GM23248 (cell line): ENCODE measurements at places on chromosomes 3 and 15. TPM values are rescaled to one million over a fixed set of nuclear protein-coding genes. Genes with fewer than 3 reads are reported as not detected.

- no peak for DNase-seq
- no peaks in the 10 kb centered on the region for H3K36me3 ChIP-seq
- H3K27ac ChIP-seq, result no peak overlapping the region
- H3K4me1 ChIP-seq, result no peaks in the 10 kb centered on the region
- H3K4me3 ChIP-seq, result no peak overlapping the region
Observed at GRCh38 chr3:25695731-25696420, 31.2 kb upstream of the TOP2B start.

Gene CCPG1
- 147 and 169 TPM in 2 replicates for total RNA-seq

- 0 out of 2 replicates have a peak, but pooled peaks cover under 1% of the 10 kb centered on the region for H3K27me3 ChIP-seq
- H3K36me3 ChIP-seq, result no peaks in the 10 kb centered on the region
- peaks cover 23% of the 10 kb centered on the region for H3K4me1 ChIP-seq
- H3K4me3 ChIP-seq, result no peak overlapping the region
- no peak overlapping the region for H3K27ac ChIP-seq
- peak; percentile 42 for DNase-seq
Observed at GRCh38 chr3:55501905-55502304, 14.8 kb upstream of the WNT5A start.

GRCh38 chr15:65164139-65164538 is 21.0 kb downstream of the CLPX start:
- no peaks in the 10 kb centered on the region for H3K27me3 ChIP-seq
- no peak for DNase-seq
- peaks cover 55% of the 10 kb centered on the region for H3K36me3 ChIP-seq
- 0 out of 2 replicates have a peak, but pooled peaks cover 3% of the 10 kb centered on the region for H3K4me1 ChIP-seq
- no peak overlapping the region for H3K27ac ChIP-seq
- H3K4me3 ChIP-seq, result no peak overlapping the region

- no peak overlapping the region for H3K27ac ChIP-seq
- no peak for DNase-seq
- H3K36me3 ChIP-seq, result no peaks in the 10 kb centered on the region
- no peaks in the 10 kb centered on the region for H3K27me3 ChIP-seq
- H3K4me1 ChIP-seq, result no peaks in the 10 kb centered on the region
Observed at GRCh38 chr15:88571852-88572259, 25.4 kb upstream of the DET1 start.

Gene PCBP4
- 71.2 and 91.2 TPM in 2 replicates for total RNA-seq

DNA sequence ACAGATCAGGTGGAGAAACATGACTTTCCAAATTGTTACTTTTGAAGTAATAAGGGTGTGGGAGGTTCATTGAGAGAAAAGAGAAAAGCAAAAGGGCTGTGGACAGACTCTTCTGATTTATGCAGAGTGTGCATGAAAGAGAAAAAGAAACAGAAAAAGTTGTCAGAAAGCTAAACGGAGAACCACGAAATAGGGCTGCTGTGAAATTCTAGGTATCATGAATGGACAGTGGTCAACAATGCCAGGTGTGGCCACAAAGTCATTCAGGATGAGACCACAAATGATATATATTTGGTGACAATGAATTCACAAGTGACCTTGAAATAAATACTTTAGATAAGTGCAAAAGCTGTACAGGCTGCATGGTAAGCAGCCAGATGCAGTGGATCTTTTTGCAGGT is 170.1 kb downstream of the IL5RA start:
- H3K4me3 ChIP-seq, result no peak overlapping the region
- H3K27me3 ChIP-seq, result no peaks in the 10 kb centered on the region
- H3K4me1 ChIP-seq, result no peaks in the 10 kb centered on the region

DNA sequence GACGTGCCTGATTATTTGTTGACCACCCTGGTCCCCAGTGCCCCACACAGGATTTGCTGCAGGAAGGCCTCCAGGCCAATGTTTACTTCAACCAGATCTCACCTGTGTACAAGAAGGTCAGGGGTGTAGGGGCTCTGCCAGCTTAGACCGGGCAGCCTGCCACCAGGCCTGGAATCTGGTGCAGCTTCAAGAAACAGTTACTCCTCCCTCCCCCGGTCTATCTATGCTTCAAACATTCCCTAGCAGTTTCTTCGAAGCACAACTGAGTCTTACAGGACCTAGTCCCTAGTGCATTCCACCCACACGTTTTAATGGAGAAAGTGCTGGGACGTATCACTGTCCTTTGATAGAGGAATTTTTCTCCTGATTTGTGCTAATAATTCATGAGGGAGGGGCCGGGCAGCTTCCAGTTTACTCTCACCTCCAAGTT is 8.0 kb downstream of the SH3BP5 start:
- no peak overlapping the region for H3K4me3 ChIP-seq
- H3K27ac ChIP-seq, result peak overlapping the region; percentile 71
- peak; percentile 67 for DNase-seq
- H3K36me3 ChIP-seq, result no peaks in the 10 kb centered on the region; the same call in 1 of the 2 replicates
- no peaks in the 10 kb centered on the region for H3K27me3 ChIP-seq

Gene GHRL
- not detected in 2 replicates for total RNA-seq

Gene PIF1
- 9.7 and 11.3 TPM in 2 replicates for total RNA-seq

DNA sequence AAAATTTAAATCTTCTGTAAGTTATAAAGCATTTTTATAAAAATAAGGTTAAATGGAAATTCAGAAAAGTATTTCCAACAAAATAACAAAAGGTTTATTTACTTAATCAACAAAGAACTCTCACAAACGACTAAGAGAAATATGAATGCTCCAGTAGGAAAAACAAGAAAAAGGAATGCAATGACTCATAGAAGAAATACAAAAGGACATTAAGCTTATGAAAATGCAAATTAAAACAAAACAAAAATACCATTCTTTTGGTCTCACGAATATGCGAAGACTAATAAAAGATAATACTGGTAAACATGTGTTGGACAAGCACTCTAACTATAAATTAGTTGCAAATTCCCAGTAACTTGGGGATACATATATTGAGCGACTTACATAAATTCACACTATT is 17.5 kb upstream of the TBC1D5 start:
- H3K4me1 ChIP-seq, result 0 out of 2 replicates have a peak, but pooled peaks cover 5% of the 10 kb centered on the region
- peak; percentile 20 for DNase-seq
- H3K27me3 ChIP-seq, result no peaks in the 10 kb centered on the region
- H3K4me3 ChIP-seq, result no peak overlapping the region

- no peak overlapping the region for H3K27ac ChIP-seq
- H3K4me1 ChIP-seq, result peaks cover 6% of the 10 kb centered on the region
- no peaks in the 10 kb centered on the region for H3K36me3 ChIP-seq
- H3K4me3 ChIP-seq, result no peak overlapping the region
- H3K27me3 ChIP-seq, result no peaks in the 10 kb centered on the region
Observed at GRCh38 chr15:79966634-79967297, 4.2 kb downstream of the BCL2A1 start.

DNA sequence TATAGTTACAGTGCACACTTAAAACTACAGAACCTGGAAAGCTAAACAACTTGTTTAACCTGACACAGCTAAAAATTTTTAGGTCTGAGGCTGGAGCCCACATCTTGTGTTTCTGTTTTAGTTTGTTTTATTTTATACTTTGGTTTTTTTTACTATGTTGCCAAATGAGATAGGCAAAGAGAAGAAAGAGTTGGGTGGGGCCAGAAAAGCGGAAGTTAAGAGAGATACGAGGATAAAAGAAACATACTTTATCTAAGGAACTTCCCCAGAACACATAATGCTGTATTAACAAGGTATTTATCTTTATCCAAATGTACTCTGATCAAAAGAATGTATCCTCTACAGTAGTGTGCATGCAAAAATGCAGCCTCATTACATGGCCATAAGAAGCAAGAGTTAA is 1145.7 kb downstream of the EPHA3 start:
- DNase-seq, result no peak
- H3K4me3 ChIP-seq, result no peak overlapping the region
- H3K36me3 ChIP-seq, result no peaks in the 10 kb centered on the region
- no peak overlapping the region for H3K27ac ChIP-seq
- H3K27me3 ChIP-seq, result no peaks in the 10 kb centered on the region

Gene CLDN18
- not detected in 2 replicates for total RNA-seq

- H3K27ac ChIP-seq, result peak overlapping the region; percentile 81
- peaks cover 23% of the 10 kb centered on the region for H3K4me1 ChIP-seq
- no peaks in the 10 kb centered on the region for H3K36me3 ChIP-seq
- H3K27me3 ChIP-seq, result peaks cover 16% of the 10 kb centered on the region
Observed at GRCh38 chr3:161415506-161416231, 44.4 kb upstream of the SPTSSB start.

DNA sequence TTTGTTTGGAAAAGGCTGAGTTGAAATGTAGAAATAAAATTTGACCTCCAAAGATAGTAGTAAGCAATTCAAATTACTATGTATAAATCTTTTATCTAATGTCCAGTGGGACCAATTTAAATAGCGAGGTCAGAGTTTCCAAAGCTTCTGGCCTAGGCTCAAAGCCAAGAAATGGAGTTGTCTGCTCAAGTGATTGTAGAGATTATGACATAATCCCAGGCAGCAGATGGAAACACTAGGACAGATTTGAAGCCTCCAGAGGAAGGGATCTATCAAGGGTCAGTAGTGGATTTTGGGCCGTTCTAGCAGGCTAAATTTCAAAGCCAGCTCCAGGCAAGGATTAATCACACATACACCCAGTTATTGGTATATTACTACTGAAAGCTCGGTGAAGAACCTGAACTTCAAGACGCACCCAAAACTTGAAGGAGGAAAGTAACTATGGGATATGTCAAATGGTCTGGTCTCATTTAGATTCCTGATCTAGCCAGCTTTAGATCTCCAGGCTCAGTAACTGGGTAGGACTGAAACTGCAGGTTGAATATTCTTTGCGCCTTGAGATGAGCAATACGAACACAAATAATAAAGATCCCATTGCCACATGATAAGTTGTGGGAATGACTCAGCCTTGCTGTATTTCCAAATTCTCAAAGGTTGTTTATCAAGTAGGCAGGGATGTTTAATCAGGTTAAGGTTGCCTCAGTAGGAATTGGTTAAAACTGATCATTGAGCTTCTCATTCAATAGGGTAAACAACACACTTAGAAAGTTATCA is 30.9 kb upstream of the ARRDC4 start:
- no peaks in the 10 kb centered on the region for H3K4me1 ChIP-seq
- no peak for DNase-seq
- no peak overlapping the region for H3K4me3 ChIP-seq
- H3K36me3 ChIP-seq, result no peaks in the 10 kb centered on the region
- no peak overlapping the region for H3K27ac ChIP-seq
- no peaks in the 10 kb centered on the region for H3K27me3 ChIP-seq

Gene GOLGA8F
- total RNA-seq, result not detected in 2 replicates

- 0 out of 2 replicates have a peak, but pooled peaks cover 10% of the 10 kb centered on the region for H3K4me1 ChIP-seq
- peak; percentile 21 for DNase-seq
- no peak overlapping the region for H3K4me3 ChIP-seq
- H3K27ac ChIP-seq, result no peak overlapping the region
- H3K27me3 ChIP-seq, result no peaks in the 10 kb centered on the region
Observed at GRCh38 chr3:153925841-153926514, 195.2 kb upstream of the ARHGEF26 start.

Gene SPCS1
- 184 and 271 TPM in 2 replicates for total RNA-seq

DNA sequence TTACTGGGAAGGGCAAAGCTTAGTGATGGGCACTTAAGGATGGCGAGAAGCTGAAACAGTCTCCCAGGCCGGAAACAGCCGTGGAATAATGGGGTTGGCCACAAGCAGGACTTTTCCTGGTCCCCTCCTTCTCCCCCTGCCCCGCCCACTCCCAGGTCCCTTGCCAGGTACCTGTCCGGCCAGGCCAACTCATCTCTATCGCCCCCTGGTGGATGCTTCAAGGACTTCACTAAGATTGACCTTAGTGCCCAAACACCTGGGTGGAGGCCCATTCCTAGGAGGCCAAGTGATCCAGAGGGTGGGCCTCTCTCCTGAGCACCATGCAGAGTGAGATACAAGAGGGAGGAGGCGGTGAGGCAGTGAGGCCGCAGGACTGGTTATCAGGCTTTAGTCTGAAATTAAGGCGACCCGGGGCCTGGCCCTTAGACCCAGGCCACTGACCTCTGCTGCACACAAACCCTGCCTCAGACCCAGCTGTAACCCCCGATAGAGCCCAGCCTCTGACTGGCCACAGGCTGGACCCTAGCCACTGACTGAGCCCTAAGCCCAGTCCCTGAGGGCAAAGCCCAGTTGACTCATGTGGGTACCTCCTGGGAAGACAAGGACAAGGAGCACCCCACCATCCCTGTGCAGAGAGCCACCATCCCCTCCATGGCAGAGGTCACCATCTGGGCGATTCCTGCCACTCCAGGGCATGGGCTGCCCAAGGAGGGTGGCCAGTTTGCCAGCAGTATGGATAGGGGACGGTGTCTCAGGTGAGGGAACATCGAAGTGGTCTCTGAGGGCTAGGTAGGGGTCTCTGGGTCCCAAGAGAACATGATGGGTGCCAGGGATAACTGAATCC is 37.6 kb downstream of the VIPR1 start:
- H3K4me1 ChIP-seq, result no peaks in the 10 kb centered on the region
- DNase-seq, result peak; percentile 26
- H3K27me3 ChIP-seq, result no peaks in the 10 kb centered on the region
- H3K36me3 ChIP-seq, result no peaks in the 10 kb centered on the region

Gene SQOR
- total RNA-seq, result 19.7 and 22.0 TPM in 2 replicates

Gene DLEC1
- not detected in 2 replicates for total RNA-seq

- no peaks in the 10 kb centered on the region for H3K4me1 ChIP-seq
- no peaks in the 10 kb centered on the region for H3K27me3 ChIP-seq
- no peaks in the 10 kb centered on the region for H3K36me3 ChIP-seq
- H3K4me3 ChIP-seq, result no peak overlapping the region
- DNase-seq, result no peak
Observed at GRCh38 chr3:82671466-82671865, 910.0 kb upstream of the GBE1 start.

DNA sequence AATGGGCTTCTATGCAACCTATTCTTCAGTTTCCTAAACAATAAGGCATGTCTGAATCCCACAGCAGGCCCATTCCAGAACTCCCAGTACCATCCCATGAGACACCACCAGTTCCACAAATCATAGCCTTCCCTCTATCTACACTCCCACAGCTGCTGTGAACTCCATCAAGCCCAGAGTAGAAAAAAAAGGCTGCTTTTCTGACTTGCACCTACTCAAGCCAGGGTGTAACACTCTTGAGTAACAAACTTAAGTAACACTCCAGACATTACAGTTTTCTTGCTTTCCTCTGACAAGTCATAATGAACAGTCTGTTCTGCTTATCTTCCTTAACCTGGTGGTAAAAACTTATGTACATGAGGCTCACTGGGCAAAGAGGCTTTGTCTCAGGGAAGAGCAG is 283.1 kb downstream of the NFKBIZ start:
- DNase-seq, result peak; percentile 17
- H3K4me1 ChIP-seq, result peaks cover 10% of the 10 kb centered on the region
- no peaks in the 10 kb centered on the region for H3K36me3 ChIP-seq
- no peaks in the 10 kb centered on the region for H3K27me3 ChIP-seq
- H3K27ac ChIP-seq, result no peak overlapping the region

DNA sequence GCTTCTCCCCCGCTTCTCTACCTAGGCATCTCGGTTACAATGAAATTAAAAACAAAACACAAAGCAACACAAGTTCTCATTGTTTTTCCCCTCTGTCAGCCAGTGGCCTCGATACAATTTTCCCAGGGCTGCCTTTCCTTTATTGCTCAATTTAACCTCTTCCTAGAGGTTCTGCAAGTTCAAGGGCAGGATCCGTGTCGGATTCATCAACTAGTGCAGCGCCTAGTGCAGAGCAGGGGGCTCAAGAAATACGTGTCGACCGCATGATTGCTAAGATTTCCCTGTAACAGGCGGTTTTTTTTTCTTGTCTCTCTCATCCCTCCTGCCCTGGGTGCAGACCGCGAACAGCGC is 1.4 kb upstream of the BHLHE40 start:
- peaks cover 21% of the 10 kb centered on the region for H3K36me3 ChIP-seq
- H3K27me3 ChIP-seq, result no peaks in the 10 kb centered on the region
- no peak for DNase-seq

GRCh38 chr15:59976480-59977271 is 27.4 kb upstream of the FOXB1 start:
- H3K4me1 ChIP-seq, result no peaks in the 10 kb centered on the region
- H3K27ac ChIP-seq, result no peak overlapping the region
- H3K4me3 ChIP-seq, result no peak overlapping the region
- peaks cover 17% of the 10 kb centered on the region; the same call in 1 of the 2 replicates for H3K27me3 ChIP-seq
